ENCODE measurements at places on chromosomes 16 and 17.

DNA sequence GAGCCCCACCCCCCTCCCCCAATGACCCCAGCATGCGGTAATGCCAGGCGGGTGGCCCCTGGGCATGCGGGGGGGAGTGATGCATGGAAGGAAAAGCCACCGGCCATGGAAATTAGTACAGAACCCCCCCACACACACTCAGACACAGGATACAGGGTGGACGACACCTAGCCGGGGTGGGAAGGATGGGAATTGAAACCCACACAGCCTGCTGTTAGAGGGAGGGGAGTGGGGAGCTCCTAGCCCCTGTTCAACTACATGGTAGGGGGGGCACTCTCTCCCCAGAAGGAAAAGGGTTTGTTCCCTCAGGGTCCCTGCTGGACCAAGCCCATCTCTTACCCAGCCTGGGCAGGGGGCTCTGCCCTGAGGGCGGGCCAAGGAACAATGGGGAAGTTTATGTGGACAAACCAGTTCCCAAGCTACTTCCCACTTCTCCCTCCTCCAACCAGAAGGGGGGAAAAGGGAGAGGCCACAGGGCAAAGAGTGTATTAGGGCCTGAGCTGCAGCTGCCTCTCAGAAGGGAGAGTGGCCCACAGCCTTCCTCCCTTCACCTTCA is 5.2 kb downstream of the TMUB2 start:
- no peak for DNase-seq

GRCh38 chr17:4510618-4510941 is 11.9 kb downstream of the SPNS2 start:
- DNase-seq, result no peak

DNA sequence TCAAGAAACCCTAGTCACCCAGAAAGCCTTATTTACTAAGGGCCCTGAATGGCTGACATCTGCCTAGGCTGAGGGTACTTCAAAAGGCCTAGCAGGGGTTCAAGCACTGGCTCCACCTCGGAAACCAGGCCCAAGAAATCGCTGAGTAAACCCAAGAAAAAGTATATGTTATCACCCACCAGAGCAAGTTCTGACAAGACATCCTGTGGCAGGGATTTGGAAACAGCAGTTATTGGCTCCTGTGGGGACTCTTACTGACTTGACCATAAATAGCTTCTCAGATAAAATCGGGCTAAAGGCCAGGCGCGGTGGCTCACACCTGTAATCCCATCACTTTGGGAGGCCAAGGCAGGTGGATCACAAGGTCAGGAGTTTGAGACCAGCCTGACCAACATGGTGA is 12.2 kb downstream of the ATP6V0D1 start:
- DNase-seq, result no peak

DNA sequence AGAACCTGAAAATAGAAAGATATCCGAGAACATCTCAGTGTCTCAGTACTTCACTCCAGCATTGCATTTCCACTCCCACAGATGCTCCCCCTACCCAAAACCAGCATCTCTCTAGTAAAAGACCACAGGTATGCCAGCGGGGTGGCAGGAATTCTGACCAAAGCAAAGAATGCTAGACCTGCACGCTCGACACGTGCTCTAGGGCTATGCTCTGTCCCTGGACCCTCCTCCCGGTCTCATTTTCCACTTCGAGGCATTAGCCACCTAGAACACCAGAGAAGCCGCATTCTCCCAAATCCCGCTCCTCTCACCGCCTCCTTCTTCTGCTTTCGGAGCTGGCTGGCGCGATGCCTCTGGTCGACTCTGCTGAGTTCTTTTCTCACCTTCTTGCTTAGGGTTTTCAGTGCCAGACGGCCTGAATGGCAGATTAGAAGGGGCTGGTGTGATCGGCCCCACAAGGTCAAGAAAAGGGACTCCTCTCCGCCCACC is 487 bp downstream of the TSR1 start:
- no peak for DNase-seq

DNA sequence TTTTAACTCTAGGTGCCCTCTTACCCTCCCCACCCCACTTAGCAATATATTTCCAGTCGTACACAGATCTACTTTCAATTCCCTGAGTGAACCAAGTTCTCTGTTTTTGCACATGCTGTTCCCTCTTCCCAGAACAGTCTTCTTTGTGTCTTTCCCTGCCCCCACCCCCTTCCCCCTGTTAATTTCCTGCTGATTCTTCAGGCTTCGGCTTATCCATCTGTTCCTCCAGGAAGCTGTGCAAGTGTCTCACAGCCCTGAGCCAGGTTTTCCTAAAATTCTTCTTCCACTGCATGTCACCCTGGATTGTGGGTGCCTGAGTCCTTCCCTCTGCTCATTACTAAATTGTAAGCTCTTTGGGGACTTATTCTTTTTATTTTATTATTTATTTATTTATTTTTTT is 12.4 kb upstream of the SPOP start:
- DNase-seq, result no peak

GRCh38 chr17:49114703-49115102 is 17.9 kb upstream of the B4GALNT2 start:
- DNase-seq, result no peak

Data from CD4-positive, alpha-beta T cell treated with Interleukin-6 at 100 ng/mL for 8 hours (primary cell).